CMK (cell line): ENCODE measurements at places on chromosomes 3 and 15.

DNA sequence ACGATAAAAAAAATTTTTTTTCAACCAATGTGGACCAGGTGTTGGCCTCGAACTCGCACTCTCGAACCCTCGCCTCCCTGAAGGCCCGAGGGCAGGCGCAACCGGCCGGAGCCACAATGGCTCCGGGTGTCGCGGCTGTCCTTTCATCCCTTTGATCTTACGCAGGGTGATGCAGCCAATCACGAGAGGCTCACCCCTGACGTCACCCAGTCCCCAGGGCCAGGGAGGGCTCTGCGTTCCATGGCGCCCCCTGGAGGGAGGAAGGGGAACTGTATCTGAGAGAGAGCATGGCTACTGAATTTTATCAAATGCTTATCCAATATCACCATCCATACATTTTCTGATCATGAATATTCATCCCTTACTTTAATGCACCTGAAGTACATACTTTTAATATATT is 15.4 kb upstream of the GMNC start:
- no peak for DNase-seq

- DNase-seq, result no peak
These were observed 40.5 kb downstream of the PGPEP1L start for GRCh38 chr15:98967096-98967495.

GRCh38 chr15:73075160-73075859 is 23.0 kb downstream of the NEO1 start:
- DNase-seq, result no peak

GRCh38 chr3:55654123-55654760 is 167.1 kb upstream of the WNT5A start:
- DNase-seq, result no peak

DNA sequence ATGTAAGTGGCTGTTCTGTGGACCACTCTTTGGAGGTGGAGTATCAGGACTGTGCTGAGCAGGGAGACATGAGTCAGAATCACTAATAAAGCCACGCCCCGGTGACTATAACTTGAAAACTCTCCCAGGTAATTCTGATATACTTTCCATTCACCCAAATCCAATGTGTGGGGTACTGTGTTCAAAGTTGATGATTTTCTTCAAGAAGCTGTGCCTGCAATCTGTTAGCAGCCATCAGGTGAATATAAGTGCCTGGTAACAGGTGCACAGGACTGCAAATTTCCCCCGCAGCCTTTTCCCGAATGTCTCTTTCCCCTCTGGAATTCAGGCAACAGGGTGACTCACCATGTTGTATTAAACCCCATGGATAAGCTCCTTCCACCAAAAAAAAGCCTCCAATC is 17.0 kb downstream of the MAGI1 start:
- no peak for DNase-seq

- no peak for DNase-seq
These were observed 88.4 kb upstream of the ATP11B start for GRCh38 chr3:182704926-182705325.

GRCh38 chr15:81843226-81843625 is 202.6 kb downstream of the MEX3B start:
- DNase-seq, result no peak

DNA sequence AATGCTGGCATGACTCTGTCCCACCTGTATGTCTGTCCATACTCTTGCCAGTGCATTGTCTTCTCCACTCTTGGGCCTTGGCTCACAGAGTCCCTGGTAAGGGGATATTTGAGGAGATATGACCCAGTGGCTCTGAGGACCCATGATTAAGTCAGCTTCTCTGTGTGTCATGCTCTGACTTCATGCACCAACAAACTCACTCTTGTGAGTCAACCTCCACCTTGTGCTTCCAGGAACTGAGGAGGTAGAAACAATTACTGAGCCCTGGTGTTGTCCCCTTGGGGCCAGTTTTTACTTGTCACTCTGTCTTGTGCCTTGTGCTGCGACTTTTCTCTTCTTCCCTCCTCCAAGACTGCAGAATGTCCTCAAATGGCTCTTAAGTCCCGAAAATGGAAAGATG is 127.1 kb downstream of the ABHD5 start:
- no peak for DNase-seq

- no peak for DNase-seq
These were observed 32.3 kb downstream of the C3orf62 start for GRCh38 chr3:49244581-49245205.

DNA sequence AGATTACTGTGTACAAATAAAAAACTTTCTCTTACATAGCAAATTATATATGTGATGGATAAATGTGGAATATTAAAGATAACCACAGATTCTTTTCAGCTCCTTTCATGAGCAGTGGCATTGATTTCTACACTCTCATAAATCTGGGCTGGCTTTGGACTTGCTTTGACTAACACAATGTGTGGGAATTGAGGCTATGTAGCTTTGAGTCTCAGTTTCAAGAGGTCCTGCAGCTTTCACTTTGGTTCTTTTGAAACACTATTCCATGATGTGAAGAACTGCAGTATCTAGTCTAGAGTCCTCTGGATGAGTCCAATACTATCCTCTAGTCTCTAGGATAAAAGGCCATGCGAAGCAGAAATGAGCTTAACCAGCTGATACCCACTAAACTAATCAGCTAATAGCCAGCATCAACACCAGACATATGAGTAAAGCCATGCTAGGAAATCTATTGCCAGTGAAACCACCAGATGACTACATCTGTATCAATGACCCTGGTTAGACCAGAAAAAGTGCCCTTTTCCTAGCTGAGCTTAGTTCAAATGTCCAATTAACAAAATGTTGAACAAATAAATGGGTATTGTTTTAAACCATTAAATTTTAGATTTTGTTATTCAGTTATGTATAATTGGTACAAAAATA is 274.9 kb upstream of the ZPLD1 start:
- DNase-seq, result no peak

- no peak for DNase-seq
These were observed 6.7 kb downstream of the PLOD2 start for GRCh38 chr3:146154316-146154715.

DNA sequence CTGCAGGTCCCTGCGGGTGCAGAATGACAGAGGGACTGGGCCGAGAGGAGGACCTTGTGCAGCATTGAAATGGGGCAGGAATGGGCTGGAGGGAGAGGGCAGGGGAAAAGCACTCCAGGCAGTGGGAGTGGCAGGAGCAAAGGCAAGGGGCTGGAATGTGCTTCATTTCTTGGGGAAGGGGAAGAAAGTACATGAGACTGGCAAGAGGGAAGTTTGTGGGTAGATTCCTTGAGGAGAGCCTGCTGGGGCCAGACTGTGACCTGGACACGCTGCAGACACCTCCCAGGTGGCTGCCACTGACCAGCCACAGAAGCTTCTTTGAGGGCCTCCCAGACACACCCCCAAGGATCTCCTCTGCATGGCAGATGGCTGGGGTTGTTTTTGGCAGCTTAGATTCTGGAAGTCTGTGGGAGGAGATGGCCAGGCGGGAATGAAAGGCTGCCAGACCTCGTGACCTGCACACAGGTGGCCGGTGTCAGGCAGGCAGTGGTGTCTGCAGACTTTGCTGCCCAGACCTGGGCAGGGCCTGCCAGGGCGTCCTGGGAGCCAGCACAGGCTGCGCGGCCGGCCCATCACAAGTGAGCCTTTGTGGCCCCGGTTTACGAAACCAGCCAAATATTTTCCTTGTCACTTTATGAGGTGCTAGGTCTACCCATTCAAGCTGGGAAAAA is 53.1 kb downstream of the SPSB4 start:
- DNase-seq, result no peak

DNA sequence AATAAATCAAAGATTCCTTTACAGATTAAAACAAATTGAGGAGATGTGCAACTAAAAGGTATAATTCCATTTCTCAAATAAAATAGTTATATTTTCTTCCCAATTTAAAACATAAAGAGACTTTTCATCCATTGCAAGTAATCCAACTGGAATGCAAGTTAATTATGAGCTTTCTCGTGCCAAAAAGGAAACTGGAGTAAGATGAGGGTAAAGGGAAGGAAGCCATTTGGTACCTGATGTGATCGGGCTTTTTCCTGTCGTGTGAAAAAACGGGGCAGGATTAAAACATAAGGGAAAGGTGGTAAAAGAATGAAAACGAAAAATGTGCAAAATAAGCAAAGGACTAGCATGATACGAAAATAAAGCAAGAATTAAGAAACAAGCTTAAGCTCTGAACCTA is 41.8 kb upstream of the XXYLT1 start:
- no peak for DNase-seq
